Aorta (tissue), 5 donors: ENCODE measurements at places on chromosomes 7 and 10.

DNA sequence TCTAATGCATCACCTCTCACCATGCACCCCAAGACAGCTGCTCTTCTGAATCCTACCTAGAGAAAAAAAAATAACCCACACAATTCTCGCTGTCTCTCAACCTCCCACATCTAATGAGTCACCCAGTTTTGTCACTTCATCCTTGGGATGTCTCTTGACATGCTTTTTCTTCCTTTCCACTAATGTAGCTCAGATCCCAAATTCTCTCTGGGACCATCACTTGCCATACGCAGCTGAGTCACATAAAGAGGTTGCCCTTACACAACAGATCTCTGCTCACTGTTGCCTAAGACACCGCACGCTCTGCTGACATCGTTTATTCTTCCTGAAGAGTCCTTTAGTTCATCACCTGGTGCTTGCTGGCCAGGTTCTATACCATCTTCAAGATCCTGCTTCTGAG is 606.0 kb upstream of the GALNT17 start:
- no peak for DNase-seq

DNA sequence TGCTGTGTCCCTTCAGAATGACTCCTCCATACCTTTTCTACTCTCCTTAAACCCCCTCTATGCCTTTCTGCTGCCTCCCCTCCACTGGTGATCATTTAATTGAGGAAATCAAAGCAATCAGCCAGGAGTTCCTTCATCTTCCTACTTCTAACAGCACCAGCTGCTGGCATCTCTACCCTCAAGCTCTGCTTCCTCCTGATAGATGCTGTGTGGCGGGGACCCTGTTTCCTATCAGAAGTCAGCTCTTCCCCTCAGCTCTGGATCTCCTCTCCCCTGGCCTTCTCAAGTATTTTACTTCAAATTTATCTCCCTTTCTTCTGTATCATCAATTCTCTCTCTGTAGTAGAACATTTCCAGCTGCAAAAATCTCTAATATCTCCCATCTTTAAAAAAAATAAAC is 183.7 kb downstream of the ELMO1 start:
- no peak for DNase-seq

DNA sequence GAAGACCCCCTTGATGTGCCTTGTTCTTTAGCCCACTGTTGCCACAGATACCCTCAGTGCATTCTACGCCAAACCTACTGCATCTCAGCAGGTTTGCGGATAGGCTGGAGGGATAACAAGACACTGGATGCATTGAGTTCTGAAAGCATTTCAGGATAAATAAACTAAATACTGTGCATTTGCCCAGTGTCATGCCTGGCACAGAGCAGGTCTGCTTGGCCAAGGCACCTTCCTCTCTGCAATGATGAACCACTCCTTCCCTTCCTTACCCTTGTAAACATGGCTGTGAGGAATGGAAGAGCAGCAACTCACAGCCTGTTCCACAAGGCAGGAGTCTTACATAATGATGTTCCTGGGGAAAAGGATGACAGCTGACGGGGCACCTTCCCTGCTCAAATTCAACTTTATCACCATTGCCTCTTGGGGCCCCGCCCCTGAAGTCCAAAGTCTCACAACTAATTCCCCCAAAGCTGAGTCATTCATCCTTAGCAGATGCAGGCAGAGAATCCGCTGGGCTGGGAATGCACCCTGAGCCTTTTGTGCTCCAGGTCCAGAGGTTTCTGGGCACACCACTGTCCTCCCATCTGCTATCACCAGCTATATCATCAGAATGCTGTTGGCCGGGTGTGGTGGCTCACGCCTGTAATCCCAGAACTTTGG is 11.6 kb downstream of the DDX56 start:
- DNase-seq = no peak

DNA sequence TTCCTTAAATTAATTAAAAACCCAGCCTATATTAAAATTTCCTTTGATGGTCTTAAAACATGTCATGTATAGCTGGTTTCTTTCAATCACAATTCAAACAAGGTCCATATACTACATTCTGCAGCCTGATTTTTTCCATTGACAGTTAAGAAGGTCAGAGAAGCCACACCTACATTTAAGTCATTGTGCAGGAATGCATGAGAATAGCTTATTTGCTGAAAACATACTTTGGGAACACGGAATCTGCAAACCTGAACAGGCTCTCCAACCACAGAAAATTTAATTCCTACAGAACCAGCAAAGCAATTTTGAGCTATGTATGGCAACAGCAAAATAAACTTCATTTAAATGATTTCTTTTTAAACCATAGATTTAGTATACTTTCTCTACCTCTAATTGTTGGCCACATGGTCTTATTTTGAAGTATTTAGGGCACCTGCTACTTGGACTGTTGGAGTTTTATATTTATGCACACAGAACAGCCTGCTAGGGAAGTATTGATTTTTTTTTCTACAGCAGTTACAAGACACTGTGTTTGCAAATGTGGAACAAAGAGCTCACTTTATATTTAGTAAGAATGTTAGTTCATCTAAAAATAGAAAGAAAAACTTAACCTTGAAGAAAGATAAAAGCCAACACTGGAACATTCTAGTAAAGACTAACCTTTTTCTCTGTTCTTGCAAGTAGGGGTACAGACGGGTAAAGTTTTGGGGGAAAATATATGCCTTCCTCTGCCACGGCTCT is 240.9 kb upstream of the IMMP2L start:
- no peak for DNase-seq
